ENCODE measurements at places on chromosomes 7 and 10.
A peak's percentile ranks its signal among the peaks of the same experiment; 100 is the strongest.

- no peak for DNase-seq
Measured at GRCh38 chr7:43768887-43769272, 10.4 kb downstream of the BLVRA start.

DNA sequence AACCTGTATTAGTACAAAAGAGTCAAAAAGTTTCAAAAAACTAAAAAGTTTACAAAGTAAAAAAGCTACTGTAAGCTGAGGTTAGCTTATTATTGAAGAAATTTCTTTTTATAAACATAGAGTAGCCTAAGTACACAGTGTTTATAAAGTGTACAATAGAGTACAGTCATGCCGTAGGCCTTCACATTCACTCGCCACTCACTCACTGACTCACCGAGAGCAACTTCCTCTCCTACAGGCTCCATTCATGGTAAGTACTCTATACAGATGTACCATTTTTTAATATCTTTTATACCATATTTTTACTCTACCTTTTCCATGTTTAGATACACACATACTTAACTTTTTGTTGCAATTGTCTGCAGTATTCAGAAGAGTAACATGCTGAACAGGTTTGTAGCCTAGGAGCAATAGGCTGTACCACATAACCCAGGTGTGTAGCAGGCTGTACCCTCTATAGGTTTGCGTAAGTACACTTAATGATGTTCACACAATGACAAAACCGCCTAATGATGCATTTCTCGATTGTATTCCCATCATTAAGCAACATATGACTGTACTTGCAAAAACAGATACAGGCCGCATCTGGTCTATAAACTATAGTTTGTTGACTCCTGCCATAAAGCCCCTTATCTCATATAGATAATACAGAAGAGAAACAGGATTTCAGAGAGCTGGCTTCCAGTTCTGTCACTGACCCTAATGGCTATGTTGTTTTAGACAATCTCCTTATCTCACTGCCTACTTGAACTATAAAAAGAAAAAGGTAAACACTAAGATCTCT, 438.8 kb downstream of the HTR7 start:
- DNase-seq, result no peak

DNA sequence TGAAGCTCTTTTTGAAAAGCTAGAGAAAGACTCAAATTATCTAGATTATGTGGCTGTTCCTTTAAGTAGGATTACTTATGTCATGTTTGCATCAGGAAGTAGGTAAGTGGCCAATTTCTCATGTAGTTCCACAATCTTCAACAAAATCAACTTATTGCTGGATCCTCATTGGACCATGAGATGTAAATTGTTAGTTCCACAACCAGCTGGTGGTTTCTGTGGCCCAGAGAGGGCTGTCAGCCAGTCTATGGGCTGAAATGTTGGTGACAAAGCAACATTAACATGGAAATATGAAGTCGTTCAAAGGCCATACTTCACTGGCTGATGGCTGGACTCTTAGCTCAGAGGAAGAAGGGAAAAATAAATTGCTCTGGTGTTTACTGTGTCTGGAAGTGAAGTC, 157.9 kb downstream of the PLXDC2 start:
- DNase-seq, result no peak

- DNase-seq, result no peak
Measured at GRCh38 chr10:58913717-58914116, 262.7 kb upstream of the PHYHIPL start.

- DNase-seq, result no peak
Measured at GRCh38 chr10:50522908-50523307, 100.8 kb downstream of the SGMS1 start.

DNA sequence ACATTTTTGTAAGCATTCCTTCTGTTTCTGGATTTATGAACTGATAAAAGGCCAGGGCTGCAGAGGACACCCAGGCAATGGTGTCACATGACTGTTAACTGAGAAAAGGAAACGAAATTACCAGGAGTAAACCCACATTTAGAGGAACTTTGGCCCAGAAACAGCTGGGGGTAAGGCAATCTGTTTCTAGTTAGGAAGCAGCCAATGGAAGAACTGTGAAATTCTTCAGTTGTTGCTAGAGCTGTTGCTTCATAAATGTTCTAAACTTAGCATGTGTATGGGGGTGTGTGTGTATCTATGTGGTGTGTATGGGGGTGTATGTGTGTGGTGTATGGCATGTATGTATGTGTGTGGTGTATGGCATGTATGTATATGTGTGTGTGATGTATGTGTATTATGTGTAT, 11.8 kb upstream of the PDCD4 start:
- no peak for DNase-seq

DNA sequence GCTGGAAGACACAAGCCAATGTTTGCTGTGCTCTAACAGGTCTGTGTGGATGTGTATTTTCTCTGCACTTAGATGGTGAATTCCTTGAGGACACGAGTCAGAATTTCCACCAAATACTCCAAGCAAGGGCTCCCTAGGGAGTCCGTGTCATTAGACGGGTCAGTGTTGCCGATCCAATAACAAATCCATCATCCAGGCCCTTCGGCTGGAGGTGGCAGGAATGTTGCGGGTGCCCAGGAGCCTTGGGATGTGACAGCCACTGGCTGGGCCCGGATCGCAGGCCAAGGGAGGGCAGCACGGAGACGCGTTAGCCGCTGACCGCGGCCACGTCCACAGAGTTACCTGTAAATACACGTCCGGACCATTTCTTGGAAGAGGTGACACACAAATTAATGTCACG, 186.8 kb downstream of the WDR37 start:
- no peak for DNase-seq

DNA sequence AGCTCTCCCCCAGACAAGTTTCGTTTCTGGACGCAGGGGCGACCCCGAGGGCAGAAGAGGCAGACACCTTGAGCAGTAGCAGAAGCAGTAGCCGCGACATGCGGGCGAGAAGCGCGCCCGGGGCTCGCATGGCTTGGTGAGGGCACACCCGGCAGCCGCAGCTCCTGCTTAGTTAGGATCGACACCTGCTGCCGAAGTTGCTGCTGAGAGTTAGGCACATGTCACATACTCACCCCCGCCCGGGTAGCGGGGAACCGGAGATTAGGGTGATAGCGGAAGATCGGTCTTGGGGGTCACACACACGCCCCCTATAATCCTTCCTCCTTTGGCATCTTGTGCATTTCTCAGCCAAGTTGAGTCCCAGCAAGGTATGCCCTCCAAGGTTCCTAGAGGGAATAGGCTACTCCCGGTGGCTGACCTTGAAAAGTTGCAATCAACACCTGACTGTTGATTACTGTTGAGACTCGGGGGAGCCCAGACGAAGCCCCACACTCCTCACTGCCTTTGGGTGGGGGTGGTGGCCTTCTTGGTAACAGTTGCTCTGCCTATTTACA, 668 bp downstream of the GPR37 start:
- no peak for DNase-seq

DNA sequence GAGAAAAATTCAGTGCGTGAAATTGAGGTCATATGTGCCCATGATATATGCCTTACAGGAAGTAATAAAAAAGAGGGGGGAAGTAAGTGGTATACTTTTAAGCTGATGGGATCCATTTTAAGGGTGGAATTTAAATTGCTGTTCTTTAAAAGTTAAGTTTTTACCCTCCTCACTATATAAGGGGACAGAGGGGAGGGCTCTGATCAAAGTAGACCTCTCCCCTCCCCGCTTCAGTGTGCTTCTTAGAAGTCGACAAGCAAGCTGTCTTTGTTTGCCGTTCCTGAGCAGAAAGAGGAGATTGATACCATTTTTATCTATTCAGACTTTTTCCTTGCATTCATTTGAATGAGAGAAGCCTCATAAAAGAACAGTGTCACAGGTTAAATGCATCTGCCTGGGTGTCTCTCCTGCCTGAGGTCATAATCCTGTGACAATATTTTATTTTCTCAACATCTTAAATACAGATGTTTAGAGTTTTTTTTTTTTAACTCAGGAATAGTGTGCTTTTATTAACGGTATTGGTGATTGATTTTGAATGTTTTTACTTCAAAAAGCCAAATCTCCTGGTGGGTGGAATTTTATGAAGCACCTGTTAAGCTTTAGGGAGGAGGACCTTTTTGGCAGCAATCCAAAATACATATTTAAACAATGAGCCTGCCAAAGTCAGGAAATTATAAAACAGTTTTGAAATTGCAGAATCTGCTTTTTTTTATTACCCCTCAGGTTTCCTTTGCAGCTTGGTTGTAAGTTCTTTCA, 141.7 kb downstream of the KAT6B start:
- DNase-seq, result peak; percentile 77

DNA sequence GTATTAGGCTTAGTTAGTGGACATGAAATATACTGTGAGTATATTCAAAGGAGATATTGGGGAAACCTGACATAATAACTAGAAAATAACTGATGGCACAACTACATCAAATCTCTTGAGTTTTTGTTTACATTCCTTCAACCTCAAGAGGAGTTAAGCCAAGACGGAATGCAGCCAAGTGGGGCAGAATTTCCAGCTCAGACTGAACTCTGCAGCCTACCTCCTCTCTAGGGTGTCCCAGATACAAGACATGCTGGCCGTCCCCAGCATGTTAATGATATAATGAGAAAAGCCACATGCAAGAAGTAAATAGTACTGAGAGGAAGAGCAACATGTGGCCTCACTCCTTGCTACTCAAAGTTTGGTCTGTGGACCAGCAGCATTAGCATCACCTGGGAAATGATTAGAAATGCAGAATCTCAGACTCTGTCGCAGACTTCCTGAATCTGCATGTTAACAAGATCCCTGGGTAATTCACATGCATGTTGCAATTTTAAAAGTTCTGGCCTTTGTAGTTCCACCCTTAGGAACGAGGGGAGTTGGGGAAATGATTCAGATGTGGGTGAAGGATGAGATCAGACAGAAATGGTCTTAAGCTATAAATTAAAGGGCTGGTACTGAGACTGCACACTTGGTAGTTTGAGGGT, 118.4 kb upstream of the CACUL1 start:
- no peak for DNase-seq

GRCh38 chr7:138895679-138896078, 85.5 kb downstream of the KIAA1549 start:
- DNase-seq, result no peak

DNA sequence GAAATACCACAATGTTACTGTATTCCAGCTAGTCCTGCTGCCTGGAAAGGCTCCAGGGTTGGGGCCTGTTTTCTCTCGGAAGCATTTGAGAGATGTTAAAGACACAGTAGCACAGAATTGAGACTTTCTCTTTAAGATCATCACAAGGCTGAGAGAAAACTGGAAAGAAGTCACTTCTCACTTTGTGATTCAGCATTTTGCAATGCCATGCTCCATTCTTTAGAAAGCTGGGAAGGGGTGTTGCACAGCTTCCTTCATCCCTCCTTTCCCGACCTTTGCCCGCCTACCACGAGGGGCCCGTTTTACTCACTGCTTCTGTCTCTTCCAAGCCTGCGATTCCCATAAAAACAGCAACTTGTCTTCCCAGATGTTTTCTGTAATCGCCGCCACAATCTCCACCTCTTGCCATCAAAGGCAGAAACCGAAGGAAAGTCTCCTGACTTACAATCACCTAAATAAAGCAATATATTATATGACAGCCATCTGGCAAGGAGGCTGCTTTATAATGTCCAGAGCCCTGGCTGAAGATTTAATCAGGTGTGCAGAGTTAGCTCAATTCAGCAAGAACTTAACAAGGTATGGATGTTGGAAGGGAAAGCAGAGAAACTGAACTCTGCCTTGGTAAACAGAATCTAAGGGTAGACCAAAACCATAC, 18.9 kb downstream of the NOD1 start:
- no peak for DNase-seq

GRCh38 chr7:140732416-140732815, 35.9 kb downstream of the NDUFB2 start:
- DNase-seq, result no peak

DNA sequence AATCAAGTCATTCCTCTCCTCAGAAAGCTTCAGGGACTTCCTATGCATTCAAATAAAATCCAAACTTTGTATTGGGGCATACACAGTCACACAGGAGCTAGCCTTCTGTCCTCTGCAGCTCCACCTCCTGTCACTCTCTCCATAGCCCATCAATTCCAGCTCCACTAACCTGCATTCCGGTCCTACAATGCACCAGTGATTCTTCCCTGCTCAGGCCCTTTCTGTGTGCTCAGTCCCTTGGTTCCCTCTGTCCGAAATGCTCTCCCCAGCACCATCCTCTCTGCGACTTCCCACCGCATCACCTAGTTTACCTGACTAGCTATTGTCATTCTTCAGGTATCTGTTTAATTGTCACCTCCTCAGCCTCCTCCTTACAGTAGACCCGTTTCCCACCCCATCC, 26.4 kb upstream of the YAE1 start:
- DNase-seq, result no peak

DNA sequence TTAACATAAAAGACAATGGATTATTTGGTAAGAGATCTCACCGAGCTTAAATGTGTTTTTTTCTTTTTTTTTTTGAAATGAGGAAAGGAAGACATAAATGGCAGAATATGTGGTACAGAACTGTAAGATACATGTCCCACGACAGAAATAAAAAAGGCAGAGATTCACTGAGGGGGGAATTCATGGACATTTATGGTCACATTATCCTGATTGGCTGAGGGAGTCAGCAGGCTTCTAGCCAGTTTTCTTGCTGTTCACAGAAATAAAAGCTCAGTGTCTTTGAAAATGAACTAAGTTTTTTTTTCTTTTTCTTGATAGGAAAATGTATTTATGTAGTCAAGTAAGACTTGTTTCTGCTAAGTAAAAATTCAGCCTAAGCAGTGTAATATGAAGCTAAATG, 8.2 kb upstream of the FAS start:
- DNase-seq, result no peak

GRCh38 chr10:82762641-82763040, 887.6 kb downstream of the NRG3 start:
- DNase-seq, result no peak

- no peak for DNase-seq
Measured at GRCh38 chr10:33204031-33204430, 130.4 kb downstream of the NRP1 start.

DNA sequence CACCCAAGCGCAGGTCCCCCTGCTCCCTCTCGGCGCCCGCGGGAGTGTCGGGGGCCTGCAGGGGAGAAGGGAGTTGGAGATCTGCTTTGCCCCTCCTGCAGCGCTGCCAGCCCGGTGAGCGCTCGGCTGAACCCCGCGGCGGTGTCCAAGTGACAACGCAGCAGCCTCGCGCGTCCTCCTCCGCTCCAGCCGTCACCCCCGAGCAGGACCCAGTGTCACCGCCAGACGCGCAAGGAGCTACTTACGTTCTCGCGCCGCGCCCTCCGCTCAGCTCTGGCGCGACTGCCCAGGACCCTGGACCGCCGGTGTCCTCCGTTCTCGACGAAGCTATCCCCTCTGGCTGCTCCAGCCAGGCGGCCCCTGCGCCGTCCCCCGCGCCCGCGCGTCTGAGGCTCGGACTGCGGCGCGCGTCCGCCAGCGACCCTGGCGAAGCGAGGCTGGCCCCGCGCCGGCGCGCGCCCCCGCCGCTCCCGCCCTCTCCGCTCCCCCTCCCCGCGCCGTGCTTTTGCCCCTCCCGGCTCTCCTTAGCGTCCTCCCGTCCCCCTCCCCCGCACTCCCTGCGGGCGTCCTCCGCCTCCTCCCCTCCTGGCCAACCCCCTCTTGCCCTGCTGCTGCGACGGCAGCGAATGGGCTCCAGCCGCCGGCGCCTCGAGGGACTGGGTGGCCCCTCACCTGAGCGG, at the start of gene NRCAM:
TSS of gene NRCAM (minus strand) at position 439 of the 680 bp plus-strand sequence. CDS start 216,372 bp downstream, outside the sequence.
- no peak for DNase-seq

GRCh38 chr7:149860821-149861727, 12.7 kb upstream of the ATP6V0E2 start:
- DNase-seq, result no peak

GRCh38 chr7:130361681-130362080, 17.1 kb downstream of the CPA5 start:
- no peak for DNase-seq

- DNase-seq, result no peak
Measured at GRCh38 chr7:1460821-1461645, 1.8 kb upstream of the MICALL2 start.
